ENCODE measurements at places on chromosomes 7 and 10.

GRCh38 chr7:76108540-76109233 lies 60.8 kb downstream of the MDH2 start:
- DNase-seq: peak; percentile 57

- DNase-seq: no peak
Measured at GRCh38 chr7:153588586-153588985, 463.6 kb upstream of the DPP6 start.

GRCh38 chr7:47878662-47879061 lies 69.6 kb downstream of the PKD1L1 start:
- no peak for DNase-seq

- peak; percentile 54 for DNase-seq
Measured at GRCh38 chr7:151012911-151013347, 11.4 kb downstream of the ATG9B start.

GRCh38 chr7:40447345-40447744 lies 312.5 kb downstream of the SUGCT start:
- DNase-seq: no peak

DNA sequence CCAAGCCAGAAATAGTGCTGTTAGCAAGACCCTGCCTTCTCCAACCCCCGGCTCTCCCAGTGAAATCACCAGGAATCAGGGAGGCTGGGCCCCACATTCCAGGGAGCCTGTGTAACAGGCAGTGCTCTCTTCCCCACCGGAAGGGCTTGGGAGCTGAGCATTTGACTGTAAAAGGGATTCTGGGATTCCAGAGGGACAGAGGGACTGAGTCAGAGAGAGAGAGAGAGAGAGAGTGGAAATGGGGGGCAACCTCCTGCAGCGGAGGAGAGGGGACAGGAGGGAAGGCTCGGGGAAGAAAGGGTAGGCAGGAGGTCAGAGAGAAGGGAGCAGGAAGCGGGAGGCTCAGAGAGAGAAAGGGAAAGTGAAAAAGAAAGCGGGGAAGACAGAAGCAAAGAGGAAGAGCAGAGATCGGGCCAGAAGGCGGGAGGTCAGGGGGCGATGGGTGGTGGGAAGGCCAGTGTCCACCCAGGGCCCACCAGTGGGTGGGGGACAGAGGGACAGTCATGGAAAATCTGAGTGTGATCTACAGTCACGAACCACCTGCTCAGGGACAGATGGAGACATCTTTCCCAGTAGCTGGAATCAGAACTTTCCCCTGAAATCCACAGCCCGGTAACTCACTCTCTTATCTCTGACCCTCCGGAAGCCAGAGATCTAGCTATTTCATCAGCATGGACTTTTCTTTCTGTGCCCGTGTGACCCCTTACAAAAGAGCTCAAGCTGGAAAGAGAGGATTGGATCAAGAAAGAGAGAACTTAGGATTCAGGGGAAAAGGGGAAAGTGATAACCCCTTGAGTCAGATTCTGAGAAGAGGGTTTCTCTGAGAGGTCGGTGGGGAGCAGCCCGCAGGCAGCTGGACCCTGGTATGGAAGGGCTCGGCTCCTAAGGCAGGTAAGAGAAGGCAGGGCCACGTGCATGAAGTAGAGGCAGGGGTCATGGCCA lies 4.6 kb upstream of the SERPINE1 start:
- peak; percentile 100 for DNase-seq

- peak; percentile 20 for DNase-seq
Measured at GRCh38 chr10:13920031-13920430, 333.3 kb downstream of the PRPF18 start.

DNA sequence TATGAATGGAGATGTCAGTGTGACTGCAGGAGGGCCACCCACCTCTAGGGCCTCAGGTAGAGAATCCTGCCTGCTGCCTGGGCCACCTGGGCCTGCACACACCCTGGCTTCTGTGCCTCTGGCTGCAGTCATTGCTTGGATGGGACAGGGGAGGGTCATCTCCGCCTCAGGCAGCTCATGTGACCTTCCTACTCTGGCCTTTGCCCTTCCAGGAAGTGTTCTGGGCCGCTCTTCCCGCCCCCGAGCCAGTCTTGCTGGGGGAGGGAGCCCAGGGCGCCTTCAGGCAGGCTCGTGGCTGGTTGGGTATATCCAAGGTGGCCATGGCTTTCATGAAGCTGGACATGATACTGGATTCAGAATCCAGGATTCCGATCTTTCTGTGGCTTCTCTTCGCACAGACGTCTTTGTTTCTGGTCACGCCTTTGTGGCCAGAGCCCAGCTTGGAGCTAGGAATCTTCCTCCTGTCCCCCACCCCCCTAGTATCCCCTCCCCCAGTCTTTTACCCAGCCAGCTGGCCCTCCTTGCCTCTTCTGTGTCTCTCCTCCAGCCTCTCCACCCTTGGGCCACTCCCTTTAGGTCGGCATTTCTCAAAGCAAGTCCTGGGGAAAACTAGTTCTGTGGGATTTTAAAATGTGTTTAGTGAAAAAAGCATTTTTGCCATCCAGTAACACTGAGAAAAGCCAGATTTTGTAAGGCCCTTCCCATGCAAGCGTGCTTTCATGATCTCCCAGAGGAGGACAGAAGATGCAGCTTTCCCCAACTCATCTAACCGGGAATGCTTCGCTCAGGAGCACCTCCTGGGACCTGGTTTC lies 119.6 kb downstream of the ZMIZ1 start:
- DNase-seq: no peak

GRCh38 chr10:82319074-82319473 lies 444.1 kb downstream of the NRG3 start:
- no peak for DNase-seq

DNA sequence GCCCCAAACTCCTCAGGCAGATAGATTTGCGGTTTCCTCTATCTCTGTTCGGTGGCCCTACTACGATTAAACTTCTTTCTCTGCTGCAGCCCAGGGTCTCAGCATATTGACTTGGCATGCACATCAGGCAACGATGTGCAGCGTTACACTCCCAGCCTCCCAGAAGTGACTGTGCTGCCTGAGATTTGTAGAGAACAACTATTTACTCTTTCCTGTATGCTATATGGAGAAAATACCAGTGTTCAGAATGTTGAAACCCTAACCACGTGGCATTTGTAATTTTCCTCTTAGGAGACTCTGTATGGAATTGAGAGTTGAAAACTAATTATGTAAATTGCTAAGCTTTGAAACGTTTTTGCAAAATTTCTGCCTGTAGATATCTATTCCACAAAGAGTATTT lies 50.9 kb downstream of the GNAI1 start:
- no peak for DNase-seq

DNA sequence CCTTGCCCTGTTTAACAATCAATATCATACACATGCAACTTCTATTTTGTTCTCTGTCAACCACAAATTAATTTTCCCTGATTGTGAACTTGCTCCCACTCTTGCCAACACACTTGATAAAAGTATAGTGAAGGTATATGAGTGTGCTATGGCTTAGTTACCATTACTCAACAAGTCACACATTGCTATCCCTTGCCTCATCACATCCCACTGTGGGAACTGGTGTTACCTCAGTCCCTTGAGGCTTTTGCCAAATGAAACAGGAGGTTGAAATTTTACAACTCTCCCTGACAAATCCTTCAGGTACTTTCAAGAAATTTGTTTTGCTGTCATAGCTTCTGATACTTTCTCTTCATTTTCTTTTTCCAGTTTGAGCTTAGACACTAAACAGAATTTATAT lies 472.5 kb upstream of the SEMA3D start:
- DNase-seq: peak; percentile 11

GRCh38 chr10:31151301-31151700 lies 119.6 kb upstream of the ZNF438 start:
- no peak for DNase-seq

DNA sequence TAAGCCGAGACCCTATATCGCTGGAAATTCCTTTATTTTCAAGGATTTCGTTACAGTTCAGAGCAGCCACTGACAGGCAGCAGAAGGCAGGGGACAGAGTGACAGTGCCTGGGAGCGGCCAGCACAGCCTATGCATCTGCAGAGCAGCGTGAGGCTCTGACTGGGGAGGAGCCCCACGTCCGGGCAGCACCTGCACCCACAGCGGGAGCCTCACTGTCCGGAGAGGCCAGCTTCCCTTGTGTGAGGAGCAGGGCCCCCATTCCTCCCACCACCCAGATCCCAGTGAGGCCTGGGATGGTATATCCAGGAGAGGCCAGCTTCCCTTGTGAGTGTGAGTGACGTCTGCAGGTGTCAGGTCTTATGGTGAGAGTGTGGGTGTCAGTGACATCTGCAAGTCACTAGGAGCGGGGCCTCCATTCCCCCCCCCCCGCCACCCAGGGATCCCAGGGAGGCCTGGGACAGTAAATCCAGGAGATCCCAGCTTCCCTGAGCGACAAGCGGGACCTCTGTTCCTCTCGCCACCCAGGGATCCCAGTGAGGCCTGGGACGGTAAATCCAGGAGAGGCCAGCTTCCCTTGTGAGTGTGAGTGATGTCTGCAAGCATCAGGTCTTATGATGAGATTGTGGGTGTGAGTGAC lies 259.1 kb downstream of the PTPRN2 start:
- DNase-seq: no peak

DNA sequence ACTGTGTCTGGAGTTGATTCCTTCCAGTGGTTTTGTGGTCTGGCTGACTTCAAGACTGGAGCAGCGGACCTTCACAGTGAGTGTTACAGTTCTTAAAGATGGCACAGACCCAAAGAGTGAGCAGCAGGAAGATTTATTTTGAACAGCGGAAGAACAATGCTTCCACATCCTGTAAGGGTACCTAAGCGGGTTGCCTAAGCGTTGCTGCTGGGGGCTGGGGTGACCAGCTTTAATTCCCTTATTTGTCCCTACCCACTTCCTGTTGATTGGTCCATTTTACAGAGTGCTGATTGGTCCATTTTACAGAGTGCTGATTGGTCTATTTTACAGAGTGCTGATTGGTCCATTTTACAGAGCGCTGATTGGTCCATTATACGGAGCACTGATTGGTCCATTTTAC lies 13.2 kb downstream of the AKR1B15 start:
- peak; percentile 53 for DNase-seq

GRCh38 chr10:118746246-118746645 lies 8.5 kb downstream of the CACUL1 start:
- DNase-seq: no peak

GRCh38 chr7:41967156-41967555 lies 264.3 kb upstream of the INHBA start:
- peak; percentile 69 for DNase-seq

- no peak for DNase-seq
Measured at GRCh38 chr10:80126876-80127275, 5.7 kb upstream of the PLAC9 start.

- peak; percentile 47 for DNase-seq
Measured at GRCh38 chr10:110577056-110577455, 9.6 kb downstream of the SMC3 start.

DNA sequence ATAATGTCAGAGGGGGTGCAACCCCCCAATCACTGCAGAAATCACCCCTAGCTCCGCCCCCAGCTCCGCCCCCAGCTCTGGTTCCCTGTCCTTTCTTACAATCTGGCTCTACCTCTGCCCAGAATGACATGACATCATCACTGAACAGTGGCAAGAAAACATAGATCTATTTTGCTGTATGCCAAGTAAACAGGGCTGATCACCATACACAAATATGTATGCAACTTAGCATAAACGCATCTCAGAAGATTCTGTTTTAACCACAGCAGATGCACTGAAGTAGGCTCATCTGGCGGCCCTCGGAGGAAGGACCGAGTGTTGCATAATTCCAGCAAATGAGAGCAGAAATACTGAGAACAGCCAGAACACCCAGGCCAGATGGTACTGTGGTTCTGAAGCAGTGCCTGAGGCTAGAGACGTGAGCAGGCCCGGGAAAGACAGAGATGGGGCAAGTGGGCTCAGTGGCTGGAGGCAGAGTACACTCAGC lies 293.3 kb upstream of the KLF14 start:
- peak; percentile 36 for DNase-seq

- DNase-seq: no peak
Measured at GRCh38 chr10:18456984-18457383, 194.4 kb downstream of the NSUN6 start.

DNA sequence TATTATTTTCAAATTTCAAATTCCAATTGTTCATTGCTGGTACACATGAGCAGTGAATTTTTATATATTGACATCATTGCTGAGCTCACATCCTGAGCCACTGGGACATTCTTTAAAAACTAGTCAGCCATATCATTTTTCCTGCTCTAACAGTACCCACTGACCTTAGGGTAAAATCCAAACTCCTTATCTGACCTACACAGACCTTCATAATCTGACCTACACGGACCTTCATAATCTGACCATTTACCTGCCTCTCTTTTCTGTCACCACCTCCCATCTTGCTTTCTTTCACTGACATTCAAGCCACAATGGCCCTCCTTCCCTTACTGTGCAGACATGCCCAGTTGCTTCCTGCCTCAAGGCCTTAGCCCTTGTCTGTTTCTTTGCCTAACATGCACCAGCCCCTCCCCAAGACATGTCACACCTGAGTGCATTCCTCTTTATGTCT lies 16.1 kb upstream of the CUZD1 start:
- peak; percentile 83 for DNase-seq

- peak; percentile 45 for DNase-seq
Measured at GRCh38 chr10:93115661-93116383, 42.1 kb downstream of the CYP26A1 start.

DNA sequence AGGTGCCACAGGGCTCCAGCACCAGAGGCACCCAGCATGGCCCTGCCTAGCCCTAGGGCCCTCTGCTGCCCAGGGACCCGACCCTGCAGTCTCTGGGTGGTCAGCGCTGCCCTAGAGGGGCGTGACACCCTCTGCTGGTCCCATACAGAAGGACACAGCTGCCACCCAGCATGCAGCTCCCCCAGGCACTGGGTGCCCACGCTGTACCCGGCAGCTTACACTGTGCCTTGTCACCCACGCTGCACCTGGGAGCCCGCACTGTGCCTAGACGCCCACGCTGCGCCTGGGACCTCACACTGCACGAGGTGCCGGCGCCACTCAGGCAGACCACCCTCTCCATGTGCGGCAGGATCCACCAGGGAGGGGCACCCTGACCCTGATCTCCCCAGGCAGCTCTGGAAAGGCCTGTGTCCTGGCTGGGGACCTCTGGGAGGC lies 55.2 kb downstream of the PWWP2B start:
- no peak for DNase-seq

DNA sequence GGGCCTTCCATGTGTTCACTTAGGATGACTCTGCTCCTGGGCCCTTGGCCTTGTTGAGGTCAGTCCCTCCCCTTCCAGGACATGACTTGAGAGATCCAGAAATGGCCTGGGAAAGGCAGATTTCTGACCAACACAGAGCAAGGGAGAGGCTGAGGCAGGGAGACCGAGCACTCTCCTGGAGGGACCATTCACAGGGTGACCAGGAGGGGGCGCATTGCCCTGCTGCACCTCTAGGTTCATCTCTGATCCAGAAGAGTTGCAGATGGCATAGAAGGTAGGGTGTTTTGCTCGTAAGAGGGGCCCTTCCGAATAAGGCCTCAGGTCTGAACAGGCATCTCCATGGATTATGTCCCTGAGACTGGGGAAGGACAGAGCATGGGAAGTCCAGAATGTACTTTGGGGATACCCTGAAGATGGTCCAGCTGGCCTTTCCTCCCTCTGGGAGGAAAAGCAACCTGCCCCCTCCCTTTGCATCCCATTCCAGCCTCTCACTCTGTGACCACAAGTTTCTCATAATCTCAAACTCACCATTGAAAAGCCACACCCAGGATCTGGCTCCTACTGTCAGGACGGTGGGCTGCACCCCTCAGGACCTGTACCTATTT lies 6.6 kb downstream of the DMBT1 start:
- peak; percentile 8 for DNase-seq

All from fibroblast of skin of back (primary cell).